Head of caudate nucleus (tissue), 42 donors: ENCODE measurements at places on chromosomes 2 and 18.

DNA sequence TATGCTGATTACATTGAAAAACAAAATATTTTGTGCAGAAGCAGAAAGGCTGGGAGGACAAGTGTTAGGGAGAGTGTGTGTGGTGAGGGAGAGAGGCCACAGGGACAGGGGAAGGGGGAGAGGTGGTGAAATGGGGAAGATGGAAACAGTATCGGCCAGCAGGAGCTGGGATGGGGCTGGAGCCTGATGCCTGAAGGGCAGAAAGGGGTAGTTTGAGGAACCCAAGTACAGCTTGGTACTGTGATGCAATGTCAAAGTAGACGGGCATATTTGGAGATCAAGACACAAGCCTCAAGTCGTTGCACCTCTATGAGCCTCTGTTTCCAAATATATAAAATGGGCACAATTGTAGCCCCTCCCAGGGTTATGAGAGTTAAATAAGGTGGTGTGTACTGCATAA lies 152.1 kb downstream of the LPIN1 start:
- DNase-seq, result no peak

DNA sequence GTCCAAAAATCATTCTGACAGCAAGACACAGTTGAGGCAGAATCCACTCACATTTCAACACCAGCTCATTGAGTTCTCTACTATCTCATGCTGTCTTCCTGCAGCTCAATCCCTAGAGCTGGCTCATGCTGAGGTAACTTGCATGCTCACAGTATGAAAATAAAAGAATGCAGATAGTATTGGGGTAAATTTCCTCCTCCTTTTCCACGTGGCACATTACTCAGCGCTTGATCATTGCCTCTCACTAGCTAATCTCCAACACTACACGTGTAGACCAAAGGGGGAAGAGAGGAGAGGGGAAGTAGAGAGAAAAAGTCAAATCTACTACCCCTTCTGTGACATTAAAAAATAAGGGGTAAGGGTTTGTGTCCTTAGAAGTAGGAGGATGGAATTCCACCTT lies 300.6 kb downstream of the AFF3 start:
- DNase-seq, result no peak

DNA sequence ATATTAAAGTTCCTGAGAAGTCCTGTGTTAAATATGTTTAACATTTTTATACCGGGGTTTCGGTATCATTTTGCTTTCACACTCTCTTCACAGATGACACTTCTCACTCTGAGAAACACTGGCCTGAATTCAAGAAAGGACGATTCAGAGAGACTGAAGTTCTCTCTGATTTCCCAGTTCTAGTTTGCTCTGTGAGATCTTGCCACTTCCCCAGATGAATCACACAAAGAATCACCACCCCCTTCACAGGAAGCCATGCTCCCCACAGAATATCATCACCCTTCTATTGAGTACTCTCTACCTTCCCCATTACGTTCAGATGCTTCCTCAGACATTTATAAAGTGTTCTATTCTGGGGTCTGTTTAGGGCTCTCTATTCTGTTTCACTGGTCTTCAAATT lies 16.1 kb upstream of the CD207 start:
- DNase-seq, result no peak

GRCh38 chr18:60188958-60189357 lies 183.6 kb downstream of the MC4R start:
- no peak for DNase-seq

DNA sequence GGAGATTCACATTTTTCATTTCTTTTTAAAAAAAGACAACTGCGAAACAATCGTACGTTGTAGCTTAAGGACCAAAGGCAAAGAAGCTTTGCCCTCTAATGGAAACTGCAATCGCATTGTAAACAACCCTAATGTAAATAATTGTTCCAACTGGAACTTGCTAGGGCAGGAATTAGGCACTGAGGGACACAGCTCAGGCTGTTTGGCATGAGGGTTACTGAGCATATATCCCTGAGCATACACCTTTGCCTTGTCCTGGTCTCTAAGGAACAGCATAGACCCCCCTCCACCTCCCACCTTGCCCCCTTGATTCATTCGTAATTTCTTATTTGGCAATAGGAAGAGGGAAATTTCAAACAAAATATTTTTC lies 396.4 kb downstream of the LNPK start:
- no peak for DNase-seq
